ENCODE measurements at places on chromosomes 5 and 9. TPM values are rescaled to one million over a fixed set of nuclear protein-coding genes. Genes with fewer than 3 reads are reported as not detected.

Gene SHC3
- 1.1 TPM for total RNA-seq

Gene FBXW2
- 48.5 TPM for total RNA-seq

DNA sequence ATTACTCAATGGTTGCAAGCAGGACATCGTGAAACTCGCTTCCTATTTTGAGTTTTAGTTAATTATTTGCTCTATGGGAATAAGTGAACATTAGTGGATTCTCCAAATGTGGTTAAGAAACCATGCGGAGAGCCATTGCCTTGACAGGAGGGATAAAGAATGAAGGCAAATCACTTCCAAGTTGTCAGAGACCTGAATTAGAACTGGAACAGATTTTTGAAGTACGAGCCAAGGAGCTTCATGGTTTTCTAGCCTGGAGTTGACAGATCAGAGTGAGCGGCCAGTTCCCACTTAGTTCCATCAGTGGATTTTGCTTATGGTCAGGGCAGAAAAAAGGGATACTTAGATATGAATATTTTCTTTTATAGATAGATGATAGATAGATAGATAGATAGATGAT is 171.4 kb upstream of the CDH10 start:
- DNase-seq: no peak

DNA sequence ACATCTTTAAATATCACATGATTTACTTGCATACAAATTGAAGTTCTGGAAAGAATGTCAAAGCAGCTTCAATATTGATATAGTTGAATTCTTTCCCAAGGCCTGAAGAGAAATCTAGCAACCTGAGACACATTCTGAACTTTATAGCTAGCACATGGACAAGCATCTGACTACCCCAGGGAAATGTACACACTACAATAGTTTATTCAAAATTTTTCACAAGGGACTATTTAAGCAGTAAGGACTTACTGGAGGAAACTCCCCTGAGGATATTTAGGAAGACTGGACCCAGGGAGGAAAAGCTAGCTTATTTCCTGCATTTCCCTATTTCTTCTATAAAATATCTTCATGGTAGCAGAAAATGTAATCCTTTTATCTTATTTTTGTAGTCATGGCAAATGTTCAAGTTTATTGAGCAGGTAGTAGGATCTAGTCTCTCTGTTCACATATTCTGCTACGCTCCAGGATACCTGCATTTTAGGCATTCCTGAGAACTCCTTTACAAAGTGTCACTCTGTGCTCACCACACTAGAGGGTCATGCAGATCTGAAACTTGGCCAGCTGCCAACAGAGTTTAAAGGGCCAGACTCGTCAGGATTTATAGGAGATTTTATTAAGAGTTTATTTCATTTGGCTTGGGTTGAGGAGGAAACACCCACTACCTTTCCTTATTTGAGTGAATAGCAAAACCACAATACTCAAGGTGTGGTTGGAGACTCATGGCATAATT is 348.4 kb upstream of the FTMT start:
- peak; percentile 67 for DNase-seq

Gene PCDHA4
- 1.4 TPM for total RNA-seq

Gene SMC5
- 47.8 TPM for total RNA-seq

Gene CYLC2
- total RNA-seq: not detected

All from tongue (tissue), 3 donors.